Activated naive CD4-positive, alpha-beta T cell treated with anti-CD3 and anti-CD28 coated beads, Interleukin-2, amount 10 ng/mL, durations not matched to agents 7 days and 5 days (primary cell): ENCODE measurements at places on chromosomes 11 and 22.

DNA sequence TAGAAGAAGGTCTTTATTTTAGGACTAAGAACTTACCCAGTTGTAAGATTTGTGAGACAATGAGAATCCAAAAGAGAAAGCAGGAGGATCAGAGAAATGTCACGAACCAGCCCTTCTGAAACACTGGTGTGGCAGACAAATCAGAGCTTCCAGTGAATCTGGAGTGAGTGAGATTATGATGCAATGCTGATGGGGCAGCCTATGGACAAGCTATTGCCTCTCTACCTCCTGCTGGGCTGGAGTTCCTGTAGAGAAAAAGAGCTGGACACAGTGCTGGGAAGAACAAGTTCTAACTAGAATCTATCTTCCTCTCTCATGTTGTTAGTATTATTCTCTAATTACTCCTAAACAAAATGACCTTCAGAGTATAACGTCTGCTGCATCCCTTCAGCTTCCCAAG, 12.0 kb upstream of the ANO3 start:
- no peak for DNase-seq

DNA sequence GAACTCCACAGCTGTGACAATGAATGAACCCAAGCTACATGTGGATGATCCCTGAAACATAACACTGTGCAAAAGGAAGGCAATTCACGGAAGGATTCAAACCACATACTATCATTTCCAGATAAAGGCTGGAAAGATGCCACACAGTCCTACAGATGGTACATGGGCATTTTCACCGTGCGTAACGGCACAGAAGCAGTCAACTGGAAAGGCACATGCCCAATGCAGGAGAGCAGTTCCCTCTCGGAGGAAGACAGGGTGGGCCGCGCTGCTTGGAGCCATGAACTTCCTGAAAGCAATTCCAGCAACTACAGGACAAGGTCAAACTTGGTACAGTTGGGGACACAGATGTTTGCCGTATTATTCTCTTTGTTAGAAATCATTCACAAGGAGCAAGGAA, 103.7 kb downstream of the SHANK2 start:
- DNase-seq = no peak

- DNase-seq = no peak
Observed at GRCh38 chr22:46442217-46442853, 95.1 kb downstream of the CELSR1 start.

GRCh38 chr11:134097166-134097565, 28.3 kb downstream of the JAM3 start:
- no peak for DNase-seq

DNA sequence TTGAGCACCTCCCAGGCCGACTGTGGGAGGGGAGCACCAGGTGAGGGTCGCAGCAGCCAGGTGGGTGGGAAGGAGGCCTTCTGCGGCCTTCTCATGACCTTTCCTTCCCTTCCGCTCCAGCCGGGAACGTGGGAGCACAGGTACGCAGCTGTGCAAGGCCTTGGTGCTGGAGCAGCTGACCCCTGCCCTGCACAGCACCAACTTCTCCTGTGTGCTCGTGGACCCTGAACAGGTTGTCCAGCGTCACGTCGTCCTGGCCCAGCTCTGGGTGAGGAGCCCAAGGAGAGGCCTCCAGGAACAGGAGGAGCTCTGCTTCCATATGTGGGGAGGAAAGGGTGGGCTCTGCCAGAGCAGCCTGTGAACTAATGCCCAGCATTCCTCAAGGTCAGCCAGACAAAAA, 2.6 kb downstream of the IL18BP start:
- no peak for DNase-seq

GRCh38 chr11:368414-369335, 624 bp upstream of the B4GALNT4 start:
- DNase-seq = no peak

GRCh38 chr11:2885678-2886081, at the start of gene CDKN1C:
Gene CDKN1C (minus strand): TSS chr11:2885775. CDS start chr11:2885456, 319 bp downstream.
- peak; percentile 87 for DNase-seq

- peak; percentile 84 for DNase-seq
Observed at GRCh38 chr11:65314501-65315203, at the start of gene CDC42EP2. Gene CDC42EP2 (plus strand): TSS chr11:65314866. CDS start chr11:65320899, 6,033 bp downstream.

DNA sequence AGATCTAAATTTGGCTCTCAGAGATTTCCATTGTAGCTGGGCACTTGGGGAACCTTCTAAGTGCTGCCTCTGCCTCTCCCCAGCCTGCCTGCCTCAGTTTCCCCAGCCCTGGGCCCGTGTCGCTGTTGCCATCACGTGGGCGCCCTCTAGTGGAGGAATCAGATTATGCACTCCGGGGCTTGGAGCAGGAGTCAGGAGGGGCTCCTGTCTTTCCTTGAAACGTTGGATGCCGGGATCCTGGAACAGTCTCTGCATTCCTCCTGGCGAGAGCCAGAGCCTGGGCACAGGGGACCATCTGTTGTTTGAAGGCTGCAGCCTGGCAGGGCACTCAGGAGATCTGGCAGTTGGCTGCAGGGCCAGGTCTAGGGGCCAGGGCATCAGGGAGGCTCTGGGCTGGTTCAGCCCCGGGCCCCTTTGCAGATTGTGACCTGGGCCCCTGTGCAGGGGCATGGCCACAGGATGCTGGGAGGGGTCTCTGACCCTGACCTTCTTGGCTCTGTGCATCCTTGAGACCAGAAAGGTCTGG, 71.6 kb downstream of the LRP5 start:
- DNase-seq = peak; percentile 79

DNA sequence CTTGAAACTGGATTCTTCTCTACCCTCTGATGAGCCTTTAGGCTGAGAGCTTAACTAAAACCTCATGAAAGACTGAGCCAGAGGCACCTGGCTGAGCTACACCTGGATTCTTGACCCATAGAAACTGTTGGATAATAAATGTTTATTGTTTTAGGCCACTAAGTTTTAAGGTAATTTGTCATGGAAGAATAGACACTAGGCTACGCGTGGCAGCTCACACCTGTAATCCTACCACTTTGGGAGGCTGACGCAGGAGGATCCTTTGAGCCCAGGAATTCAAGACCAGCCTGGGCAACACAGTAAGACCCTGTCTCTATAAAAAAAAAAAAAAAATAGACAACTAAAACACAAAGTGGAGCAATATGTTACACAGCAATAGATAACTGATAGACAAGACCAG, 29.2 kb upstream of the UPB1 start:
- no peak for DNase-seq

DNA sequence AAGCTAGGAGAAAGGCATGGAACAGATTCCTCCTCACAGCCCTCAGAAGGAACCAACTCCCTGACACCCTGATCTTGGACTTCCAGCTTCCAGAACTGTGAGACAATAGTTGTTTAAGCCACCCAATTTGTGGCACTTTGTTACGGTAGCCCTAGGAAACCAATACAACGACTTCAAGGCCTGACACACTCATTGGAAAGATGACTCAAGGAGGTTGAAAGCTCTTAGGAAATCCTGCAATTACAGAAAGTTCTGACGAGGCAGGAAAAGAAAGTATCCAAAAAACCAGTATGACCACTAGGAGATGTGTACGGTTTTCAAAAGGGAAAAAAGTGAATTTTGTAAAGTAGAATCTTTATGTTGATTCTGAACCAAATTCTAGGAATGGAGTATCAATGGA, 161.4 kb downstream of the SWAP70 start:
- DNase-seq = no peak

GRCh38 chr11:113876074-113876797, 864 bp upstream of the USP28 start:
- DNase-seq = no peak

DNA sequence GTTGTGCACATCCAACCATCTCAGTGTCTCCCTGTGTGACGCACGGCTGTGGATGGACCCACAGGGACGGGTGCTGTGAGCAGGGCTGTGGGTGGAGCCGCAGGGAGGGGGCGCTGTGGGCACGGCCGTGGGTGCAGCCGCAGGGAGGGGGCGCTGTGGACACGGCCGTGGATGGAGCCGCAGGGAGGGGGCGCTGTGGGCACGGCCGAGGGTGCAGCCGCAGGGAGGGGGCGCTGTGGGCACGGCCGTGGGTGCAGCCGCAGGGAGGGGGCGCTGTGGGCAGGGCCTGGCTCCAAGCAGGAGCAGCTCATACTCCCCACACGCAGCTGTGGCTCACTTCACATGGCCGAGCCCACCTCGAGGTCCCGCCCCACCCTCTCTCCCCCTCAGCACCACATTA, 6.0 kb upstream of the MAPK11 start:
- peak; percentile 63 for DNase-seq

DNA sequence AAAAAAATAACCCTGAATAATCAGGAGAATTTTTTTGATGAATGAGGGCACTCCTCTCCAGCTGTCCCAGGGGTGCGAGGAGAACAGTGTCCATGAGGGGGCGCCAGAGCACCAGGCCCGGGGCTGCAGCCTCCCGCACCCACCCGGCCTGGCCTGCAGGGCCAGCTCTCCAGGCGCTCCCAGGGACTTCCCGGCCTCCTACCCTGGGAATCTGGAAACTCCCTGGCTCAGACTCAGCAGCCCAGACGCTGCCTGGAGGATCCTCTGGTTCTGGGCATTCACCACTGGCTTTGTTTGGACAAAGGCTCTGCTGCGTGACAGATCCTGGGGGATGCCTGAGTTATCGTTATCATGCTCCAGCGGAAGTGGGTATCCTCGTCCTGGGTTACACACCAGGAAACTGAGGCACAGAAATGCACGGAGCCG, 31.0 kb downstream of the MCM5 start:
- DNase-seq = peak; percentile 76

DNA sequence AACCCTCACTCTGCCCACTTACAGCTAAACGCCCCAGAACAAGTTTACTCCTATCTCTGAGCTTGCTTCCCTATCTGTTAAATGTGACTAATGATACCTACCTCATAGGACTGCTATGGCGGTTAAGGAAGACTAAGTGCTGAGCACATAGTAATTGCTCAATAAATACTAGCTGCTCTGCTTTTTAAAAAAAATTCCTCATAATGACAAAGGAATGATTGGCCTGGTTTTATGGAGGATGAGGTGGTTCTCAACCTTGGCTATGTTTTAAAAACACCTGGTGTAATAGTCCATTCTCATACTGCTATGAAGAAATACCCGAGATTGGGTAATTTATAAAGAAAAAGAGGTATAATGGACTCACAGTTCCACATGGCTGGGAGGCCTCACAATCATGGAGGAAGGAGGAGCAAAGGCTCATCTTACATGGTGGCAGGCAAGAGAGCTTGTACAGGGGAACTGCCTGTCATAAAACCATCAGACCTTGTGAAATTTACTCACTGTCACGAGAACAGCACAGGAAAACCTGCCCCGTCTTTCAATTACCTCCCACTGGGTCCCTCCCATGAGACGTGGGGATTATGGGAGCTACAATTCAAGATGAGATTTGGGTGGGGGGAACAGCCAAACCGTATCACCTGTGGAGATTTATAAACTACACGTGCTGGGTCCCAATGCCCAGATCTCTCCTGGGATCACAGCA, 127.2 kb upstream of the SYT13 start:
- DNase-seq = no peak

- no peak for DNase-seq
Observed at GRCh38 chr22:49271831-49272230, 555.8 kb downstream of the BRD1 start.

GRCh38 chr22:36734171-36735058, 30.9 kb upstream of the CACNG2 start:
- DNase-seq = no peak

DNA sequence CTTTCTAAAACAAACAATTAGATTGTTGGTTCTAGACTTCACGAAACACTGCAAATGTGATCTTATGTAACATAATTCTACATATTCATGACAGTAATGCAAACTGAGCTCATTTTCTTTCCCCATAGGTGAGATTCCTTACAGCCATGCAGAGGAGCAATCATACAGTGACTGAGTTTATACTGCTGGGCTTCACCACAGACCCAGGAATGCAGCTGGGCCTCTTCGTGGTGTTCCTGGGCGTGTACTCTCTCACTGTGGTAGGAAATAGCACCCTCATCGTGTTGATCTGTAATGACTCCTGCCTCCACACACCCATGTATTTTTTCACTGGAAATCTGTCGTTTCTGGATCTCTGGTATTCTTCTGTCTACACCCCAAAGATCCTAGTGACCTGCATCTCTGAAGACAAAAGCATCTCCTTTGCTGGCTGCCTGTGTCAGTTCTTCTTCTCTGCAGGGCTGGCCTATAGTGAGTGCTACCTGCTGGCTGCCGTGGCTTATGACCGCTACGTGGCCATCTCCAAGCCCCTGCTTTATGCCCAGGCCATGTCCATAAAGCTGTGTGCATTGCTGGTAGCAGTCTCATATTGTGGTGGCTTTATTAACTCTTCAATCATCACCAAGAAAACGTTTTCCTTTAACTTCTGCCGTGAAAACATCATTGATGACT, 1.5 kb downstream of the OR9G1 start:
- no peak for DNase-seq

GRCh38 chr22:43777286-43777685, 34.8 kb downstream of the EFCAB6 start:
- no peak for DNase-seq

GRCh38 chr22:19626042-19626587, 88.2 kb upstream of the SEPTIN5 start:
- no peak for DNase-seq

DNA sequence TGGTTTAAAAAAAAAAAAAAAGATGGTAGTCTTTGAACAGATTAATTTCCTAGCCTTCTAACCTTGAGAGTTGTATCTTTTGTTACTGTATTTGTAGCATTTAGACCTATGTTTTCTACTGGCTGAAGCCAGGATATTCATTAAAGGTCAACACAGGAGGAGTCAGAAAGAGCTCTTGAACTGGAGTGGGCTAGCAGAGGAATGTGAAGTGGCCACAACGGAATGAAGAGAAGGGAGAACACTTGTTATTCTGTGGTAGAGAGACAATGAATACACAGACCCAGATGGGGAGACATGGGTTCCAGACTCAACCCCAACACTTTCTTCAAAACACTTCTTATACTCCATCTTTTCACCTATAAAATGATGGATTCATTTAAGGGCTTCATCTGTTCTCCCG, 88.1 kb downstream of the RELT start:
- no peak for DNase-seq

GRCh38 chr11:612201-612960, 3.4 kb downstream of the IRF7 start:
- DNase-seq = peak; percentile 57

DNA sequence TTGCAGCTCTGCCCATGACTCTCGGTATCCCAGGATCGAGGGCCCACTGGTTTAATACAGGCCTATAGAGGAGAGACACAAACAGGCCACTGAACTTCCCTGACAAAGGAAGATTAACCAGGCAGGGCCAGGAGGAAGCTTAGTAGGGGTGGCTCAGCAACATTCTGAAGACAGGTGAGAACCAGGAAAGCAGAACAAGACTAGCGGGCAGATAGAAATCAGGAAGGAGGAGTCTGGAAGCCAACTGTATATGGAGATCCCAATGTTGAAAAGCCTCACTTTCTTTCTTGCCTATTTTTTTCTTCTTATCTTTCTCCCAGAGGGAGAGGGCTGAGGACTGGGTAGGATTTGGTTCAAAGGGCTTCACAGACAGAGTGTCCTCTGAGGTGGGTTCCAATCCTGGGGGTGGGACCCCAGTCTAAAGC, 5.4 kb downstream of the PI4KA start:
- DNase-seq = no peak
